Right lobe of liver (tissue), 6 donors: ENCODE measurements at places on chromosomes 7 and 10. TPM values are rescaled to one million over a fixed set of nuclear protein-coding genes. Genes with fewer than 3 reads are reported as not detected.

NKX6-2 gene
- total RNA-seq: not detected

DNA sequence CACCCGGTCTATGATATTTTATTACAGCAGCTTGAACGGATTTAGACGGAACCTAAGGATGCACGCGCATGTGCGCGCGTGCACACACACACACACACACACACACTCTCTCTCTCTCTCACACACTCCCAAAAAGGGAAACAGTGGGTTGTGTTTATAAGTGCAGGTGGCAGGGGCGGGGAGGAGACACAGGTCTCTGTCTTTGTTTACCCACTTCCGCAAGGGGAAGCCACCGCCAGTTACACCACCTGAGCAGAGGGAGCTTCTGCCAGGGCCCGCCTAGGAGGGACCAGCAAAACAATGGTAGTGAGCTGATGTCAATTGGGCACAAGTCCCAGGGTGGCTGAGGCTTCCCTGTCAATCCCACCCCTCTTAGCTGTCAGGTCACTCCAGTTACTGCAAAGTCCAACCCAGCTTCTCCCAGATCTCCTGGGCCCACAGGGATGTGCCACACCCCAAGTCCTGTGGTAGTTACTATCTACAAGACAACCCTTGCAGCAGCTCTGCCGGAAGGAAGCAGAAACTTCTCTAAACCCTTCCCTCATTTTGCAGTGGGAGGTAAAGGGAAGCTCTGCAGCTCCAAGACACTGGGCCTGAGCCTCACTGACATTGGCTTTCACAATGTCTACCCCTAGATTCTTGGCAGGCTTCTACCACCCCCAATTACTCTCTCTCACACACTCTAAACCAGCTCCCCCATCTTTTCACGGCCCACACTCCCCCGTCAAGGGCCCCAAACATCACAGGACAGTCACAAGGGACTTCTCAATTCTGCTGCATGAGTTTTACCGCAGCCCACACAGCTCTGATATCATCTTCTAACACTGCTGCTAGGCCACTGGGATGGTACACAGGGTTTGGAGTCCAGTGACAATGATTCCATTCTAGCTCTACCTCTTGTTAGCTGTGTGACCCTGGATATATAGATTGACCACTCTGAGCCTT lies 17.6 kb downstream of the ANXA11 start:
- DNase-seq: no peak

URGCP gene
- 13.7 TPM for total RNA-seq

DNA sequence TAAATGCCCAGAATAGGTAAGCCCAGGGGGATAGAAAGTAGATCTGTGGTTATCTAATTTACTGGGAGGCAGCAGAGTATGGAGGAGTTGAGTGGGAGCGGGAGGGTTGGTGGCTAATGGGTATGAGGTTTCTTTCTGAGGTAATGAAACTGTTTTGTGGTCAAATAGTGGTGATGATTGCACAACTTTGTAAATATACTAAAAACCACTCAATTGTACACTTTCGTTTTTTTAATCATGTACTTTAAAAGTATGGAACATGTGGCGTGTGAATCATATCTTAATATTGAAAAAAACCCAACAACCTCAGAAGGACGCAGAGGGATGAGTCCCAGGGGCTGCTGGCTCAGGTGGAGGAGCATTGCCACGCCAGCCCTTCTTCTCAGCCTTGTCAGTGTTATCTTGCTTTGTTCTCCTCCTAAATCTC lies 118.1 kb downstream of the WDR11 start:
- no peak for DNase-seq

GRCh38 chr7:26469188-26469587 lies 177.5 kb downstream of the SNX10 start:
- no peak for DNase-seq

DNA sequence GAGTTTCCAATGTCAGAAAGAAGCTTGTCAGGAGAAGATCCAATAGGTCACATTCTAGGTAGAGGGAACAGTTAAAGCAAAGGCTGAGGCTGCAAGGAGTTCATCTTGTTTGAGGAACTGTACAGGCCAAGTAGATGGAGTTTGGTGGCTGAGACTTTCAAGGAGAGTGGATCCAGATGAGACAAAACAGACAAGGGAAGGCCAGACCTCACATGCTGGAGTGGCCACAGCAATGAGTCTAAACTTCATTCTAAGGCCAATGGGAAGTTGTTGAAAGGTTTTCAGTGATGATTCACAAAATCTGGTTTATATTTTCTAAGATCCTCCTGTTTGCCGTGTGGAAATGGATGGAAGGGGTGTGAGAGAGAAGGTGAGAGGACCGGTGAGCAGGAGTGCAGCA lies 40.0 kb downstream of the EPDR1 start:
- DNase-seq: no peak

- no peak for DNase-seq
These were observed 86.7 kb downstream of the MDFIC start for GRCh38 chr7:115008465-115009114.

DNA sequence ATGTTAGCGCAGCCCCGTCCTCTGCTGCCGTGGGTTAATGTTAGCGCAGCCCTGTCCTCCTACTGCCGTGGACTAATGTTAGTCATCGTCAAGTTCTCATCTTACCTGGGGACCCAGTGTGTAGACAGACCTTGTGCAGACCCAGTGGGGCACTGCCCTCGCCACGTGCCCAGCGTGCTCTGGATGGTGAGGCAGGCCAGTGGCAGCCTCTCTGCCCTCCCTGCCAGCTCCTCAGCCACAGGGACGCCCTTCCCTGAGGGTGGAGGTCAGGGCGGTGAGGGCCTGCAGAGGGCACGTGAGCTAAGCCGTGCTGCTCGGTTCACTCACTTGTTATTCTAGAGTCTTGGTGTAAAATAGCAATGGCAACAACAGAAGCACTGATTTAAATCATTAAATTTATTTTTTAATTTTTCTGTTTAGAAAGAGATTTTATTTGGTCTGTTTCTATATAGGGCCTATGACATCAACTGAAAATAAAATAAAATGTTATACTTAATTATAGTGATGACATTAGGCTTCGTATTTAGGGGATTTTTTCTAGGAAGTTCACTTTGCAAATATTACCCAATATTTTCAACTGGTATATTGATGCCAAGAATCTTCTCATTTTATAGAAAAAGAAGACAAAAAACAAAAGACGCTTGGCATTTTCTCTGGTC lies 48.4 kb downstream of the NKX6-2 start:
- DNase-seq: no peak

DNA sequence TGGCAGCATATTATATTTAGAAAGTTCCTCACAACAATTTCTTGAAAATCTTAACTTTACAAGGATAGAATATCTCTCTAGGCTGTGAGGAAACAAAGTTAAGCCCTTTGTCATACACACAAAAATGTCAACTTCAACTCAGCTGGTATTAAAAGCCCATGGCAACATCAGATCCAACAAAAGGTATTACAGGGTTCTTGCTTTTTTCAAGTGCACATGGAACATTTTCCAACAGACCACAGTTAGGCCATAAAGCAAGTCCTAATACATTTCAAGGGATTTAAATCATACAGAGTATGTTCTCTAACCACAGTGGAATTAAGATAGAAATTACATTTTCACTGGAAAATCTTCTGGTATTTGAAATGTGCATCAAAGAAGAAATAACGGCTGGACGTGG lies 71.9 kb upstream of the OIT3 start:
- DNase-seq: no peak

GRCh38 chr10:79142064-79142491 lies 73.3 kb downstream of the ZMIZ1 start:
- DNase-seq: no peak

DNA sequence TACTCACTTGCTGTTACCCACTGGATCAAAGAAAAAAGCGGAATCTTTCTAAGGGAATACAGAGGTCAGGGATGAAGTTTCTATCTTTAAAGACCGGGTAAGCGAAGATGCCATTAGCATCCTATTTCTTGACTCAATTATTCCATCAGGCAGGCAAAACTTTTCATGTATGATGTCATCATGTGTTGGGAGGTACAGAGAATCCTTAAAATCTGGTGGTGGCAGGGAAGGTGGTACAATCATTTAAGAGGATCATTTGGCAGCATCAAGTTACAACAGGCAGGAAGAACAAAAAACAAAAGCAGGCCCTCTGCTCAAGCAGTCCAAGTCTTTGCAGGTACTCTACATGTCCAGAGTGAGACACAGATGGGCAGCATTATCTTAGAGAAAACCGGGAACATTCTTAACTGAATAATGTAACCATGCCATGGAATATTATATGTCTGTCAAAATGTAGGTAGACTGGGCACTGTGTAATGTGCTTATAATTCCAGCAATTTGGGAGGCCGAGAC lies 3.8 kb downstream of the URGCP start:
- DNase-seq: no peak

DNA sequence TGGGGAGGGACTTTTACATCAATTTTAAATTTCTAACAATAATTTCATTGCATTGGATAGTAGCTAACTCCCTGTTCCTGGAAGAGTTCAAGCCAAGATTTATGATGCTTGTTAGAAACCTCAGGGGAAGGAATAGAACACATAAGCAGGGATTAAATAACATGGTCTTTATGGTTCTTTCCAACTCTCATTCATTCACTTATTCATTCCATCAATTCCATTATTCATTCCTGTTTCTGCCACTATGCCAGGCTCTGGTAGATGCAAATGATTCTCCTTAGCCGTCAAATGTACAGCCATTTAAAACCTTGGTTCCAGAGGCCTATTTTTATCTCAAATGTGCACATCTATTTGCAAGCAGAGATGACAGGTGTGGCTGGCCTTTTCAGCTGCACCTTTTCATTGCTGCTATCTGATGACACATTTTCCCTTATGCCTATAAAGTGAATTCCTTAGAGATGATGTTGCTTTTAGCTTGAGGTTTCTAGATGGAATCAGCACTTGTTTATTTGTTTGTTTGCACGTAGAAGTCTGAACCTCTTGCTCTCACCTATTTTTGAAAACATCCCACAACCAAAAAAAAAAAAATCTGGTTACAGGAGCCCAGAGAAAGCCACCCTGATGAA lies 205.7 kb upstream of the IGFBP3 start:
- DNase-seq: no peak

- DNase-seq: no peak
These were observed 62.5 kb downstream of the DAGLB start for GRCh38 chr7:6385110-6385781.

GRCh38 chr7:130699686-130700085 lies 13.3 kb upstream of the TSGA13 start:
- DNase-seq: no peak

DNA sequence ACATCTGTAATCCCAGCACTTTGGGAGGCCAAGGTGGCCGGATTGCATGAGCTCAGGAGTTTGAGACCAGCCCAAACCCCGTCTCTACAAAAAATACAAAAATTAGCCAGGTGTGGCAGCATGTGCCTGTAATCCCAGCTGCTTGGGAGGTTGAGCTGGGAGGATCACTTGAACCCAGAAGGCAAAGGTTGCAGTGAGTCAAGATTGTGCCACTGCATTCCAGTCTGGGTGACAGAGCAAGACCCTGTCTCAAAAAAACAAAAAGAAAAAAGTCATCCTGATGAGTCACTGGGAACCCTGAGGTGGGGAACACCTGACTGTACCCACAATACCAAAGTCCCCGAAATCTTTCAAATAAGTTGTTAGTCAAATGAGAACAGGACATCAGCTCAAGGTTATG lies 80.0 kb downstream of the NEBL start:
- no peak for DNase-seq

DNA sequence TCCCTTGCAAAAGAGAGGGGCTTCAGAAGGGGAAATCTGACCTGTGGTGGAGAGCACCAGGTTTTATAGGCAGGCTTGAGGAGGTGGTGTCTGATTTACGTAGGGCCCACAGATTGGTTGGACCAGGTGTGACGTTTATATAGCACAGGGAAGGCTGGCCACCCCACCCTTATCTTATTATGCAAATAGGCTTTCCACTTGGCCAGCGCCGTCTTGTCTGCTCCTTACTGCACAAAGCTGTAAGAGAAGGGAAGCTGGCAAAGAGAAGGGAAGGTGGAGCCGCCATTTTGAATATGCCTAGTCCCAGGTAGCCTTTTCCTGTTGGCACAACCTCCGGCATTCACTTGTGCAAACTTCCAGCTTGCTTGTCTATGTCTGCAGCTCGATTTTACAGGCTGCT lies 221.4 kb downstream of the GATA3 start:
- no peak for DNase-seq

DNA sequence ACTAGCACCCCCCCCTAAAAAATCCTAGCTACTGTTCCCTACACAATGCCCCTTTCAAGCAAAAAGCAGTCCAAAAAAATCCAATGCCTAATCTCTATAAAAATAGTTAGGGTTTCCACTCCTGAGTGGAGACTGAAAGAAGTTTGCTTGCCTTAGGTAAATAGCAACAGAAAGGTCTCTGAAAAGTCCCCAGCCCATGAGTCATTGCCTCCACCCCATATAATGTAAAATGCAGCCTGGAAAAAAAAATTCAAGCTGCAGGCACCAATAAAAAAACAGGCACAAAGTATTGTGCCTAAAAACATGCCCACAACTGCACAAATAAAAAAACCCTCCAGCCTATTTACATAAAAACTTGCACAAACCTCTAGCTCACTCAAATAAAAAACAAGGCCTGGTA lies 47.5 kb downstream of the ZNF680 start:
- no peak for DNase-seq

GRCh38 chr10:110168601-110169481 lies 38.6 kb upstream of the MXI1 start:
- no peak for DNase-seq

GRCh38 chr7:117844678-117845077 lies 28.6 kb downstream of the CTTNBP2 start:
- DNase-seq: no peak

DNA sequence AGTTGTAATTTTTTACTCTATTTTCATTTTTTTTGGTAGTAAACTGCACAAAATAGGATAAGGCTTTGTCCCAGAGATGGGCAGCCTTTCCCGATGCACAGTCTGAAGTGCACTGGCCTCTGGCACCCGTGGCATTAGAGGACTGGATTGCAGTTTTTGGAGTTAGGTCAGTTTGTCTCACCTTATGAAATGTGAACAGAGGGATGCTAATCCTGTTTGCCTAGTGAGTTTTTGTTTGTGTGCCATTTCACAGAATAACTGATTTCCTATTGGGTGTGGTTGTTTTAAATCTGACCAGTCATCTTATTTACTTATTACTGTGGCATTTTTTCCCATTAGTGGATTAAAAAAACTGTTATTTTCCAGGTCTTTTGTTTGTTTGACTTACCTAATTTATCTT lies 109.5 kb upstream of the GATA3 start:
- no peak for DNase-seq

- DNase-seq: no peak
These were observed 52.8 kb upstream of the ANAPC16 start for GRCh38 chr10:72162978-72163377.

RBM20 gene
- 0.06 TPM for total RNA-seq

C10orf143 gene
- total RNA-seq: 1.6 TPM

- DNase-seq: no peak
These were observed 34.7 kb downstream of the IMMP2L start for GRCh38 chr7:111527545-111527944.

GRCh38 chr10:49300140-49300974 lies 1.4 kb downstream of the C10orf71 start:
- no peak for DNase-seq

GRCh38 chr10:30747633-30748032 lies 118.1 kb upstream of the LYZL2 start:
- DNase-seq: no peak

DNA sequence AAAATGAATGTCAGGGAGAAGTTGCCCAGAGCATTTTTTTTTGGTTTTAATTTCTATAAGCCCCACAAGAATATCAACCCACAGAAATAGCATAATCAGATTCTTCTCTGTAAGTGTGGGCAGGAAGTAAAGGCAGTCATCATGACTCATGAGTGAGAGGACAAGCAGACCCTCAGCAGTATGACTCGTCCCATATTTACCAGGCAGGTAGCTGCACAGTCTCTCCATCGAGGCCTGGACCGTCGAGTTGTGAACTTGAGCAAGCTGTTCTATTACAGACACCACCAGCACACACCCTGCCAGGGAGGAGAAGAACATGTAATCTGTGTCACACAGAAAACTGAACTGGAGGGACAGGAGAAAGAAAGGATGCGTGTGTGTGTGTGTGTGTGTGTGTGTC lies 37.8 kb downstream of the AOAH start:
- DNase-seq: no peak
